Bone marrow (tissue), 2 donors: ENCODE measurements at places on chromosomes 7 and 10.

DNA sequence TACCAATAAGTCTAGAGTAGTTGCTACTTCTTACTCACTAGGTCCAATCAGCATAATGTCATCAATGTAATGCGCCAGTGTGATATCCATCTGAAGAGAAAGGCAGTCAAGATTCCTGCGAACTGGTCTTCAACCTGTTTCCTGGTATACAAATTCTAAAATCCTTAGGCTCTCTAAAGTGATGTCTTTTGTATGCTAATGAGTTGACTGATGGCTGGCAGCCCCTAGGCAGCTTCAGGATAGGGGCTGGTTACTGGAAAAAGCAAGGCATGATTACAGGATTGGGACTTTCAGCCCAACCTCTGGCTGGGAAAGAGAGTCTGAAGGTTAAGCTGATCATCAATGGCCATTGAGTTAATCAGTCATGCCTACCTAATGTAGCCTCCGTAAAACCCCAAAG, 250.2 kb upstream of the PTER start:
- no peak for DNase-seq

- no peak for DNase-seq
Measured at GRCh38 chr10:83612050-83612449, 527.3 kb upstream of the GHITM start.

- DNase-seq: no peak
Measured at GRCh38 chr10:17019696-17020095, 109.9 kb downstream of the CUBN start.

DNA sequence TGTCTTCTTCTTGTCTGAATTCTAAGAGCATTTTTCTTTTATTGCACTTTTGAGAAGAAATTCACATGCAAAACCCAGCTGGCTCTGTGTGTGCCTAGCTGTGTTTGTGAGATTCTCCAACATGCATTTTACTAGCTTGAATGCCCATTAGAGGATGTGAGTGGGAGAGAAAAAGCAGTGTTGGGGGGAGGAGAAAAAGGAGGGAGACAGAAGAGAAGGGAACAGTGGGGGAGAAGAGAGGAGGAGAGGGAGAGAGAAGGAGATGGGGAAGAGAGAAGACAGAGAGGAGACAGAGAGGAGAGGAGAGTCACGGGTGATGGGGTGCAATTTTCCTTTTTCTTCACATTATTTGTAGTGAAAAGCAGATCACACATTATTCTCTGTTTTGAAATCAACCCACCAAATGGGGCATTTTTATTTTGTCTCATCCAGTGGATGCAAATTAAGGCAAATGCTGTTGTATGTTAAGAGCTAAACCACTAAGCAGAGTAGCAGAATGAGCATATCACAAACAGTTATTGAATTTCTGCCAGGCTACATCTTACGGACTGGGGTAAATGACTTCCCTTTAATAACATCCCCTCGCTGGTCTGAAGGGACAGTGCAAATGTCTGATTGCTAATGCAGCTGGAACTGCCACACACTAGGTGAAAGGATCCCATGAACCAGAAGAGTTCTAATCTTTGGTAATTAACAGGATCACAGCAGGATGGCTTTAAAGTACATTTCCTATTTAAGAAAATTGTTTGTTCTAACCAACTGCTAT, 849 bp downstream of the LRRN3 start:
- DNase-seq: no peak

GRCh38 chr10:110966146-110966545, 46.7 kb downstream of the SHOC2 start:
- no peak for DNase-seq

DNA sequence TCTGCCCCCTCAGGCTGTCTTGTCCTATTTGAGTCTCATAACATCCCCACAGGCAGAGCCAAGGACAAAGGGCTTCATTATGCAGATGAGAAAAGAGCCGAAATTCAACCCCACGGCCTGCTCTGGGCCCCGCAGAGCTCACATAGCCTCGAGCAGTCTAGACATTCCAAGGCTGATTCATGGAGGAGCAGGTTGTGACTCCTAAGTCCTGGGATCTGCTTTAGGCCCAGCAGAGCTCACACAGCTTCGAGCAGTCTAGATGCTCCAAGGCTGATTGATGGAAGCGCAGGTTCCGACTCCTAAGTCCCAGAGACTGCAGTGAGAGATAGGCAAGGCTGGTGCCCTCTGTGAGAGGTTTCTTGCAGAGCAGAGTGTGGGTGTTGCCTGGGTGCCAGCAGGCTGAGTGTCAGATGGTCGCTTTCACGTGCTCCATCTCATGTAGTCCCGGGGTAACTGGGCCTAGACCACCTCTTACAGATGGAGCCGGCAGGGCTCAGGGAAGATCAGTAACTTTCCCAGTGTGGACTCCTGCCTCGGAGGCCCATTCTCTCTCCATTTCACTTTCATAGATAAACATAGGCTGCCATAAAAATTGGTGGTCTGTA, 436.1 kb upstream of the FOXK1 start:
- DNase-seq: no peak

DNA sequence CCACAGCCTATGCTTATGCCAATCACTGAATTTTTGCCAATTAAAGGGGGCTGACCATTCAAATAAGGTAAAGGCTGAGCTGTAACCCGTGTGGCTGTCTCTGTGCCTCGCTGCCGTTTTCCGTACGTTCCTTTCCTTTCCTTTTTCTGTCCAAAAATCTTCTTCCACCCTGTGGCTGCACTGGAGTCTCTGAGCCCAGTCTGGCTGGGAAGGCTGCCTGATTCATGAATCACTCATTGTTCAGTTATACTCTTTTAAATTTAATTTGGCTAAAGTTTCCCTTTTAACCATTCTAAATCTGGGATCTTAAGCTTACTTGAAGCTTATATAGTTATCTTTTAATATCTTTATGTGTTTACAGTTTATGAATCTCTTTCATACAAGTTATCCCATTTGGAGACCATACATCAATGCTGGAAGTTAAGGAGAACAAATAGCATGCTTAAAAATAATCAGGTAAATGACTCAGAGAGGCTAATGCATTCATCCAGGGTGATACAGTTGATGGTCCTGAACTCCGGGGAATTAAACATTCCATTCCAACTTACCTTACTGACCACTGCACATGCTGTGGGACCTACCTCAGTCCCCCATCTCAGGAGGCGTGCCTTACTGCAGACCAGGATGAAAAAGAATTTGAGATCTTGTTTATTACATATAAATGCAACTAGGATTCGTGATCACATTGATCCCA, 385.3 kb upstream of the ADARB2 start:
- no peak for DNase-seq

GRCh38 chr10:129320340-129320739, 146.7 kb upstream of the MGMT start:
- no peak for DNase-seq

DNA sequence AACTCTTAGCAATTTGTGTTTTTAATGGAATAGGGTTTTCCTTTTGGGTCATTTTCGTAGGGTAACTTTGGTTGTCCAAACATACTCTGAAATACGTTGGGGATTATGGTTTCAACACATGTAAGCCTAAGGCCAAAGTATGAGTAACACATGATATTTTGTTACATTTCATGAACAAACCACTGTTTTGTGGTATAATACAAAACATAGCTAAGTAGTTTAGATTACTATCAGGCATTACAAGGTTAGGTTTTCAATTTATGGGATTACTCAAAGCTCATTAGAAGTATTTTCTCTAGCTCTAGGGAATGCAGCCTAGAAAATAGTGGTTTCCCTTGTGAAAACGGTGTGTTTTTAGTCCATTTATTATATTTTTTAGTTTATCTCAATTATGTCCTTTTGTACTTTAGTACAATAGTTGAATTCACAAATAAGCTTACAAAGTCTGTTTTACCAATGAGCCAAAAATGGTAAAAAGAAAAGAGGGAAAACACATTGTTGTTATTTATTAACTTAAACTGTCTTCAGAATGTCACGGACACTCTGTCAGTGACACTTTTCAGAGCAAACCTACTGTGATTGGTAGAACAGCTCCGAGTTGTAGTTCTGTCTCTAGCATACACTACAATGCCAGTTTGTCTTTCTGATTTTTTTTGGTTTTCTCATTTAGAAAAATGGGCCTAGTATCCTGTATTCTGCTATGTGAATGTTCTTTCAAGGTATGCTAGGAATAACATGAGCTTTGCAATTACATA, 473.7 kb downstream of the SUGCT start:
- no peak for DNase-seq

DNA sequence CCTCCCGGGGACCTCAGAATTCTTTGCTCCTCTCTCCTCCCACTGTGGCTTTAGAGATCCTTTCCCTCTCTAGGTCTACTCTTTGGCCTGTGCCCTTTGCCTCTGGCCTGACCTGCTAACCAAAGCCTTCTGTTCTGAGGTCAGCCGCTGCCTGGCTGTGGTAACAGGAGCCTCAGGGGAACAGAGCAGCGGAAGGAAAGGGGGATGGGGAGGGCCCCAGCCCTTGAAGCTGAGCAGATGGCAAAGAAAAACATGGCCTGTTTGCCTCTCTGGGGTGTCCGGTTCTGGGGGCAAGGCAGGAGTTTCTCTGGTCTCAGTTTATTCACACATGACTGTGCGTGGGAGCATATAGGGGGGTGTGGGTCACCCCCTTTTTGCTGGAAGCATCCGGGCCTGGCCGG, 28.2 kb downstream of the COL26A1 start:
- no peak for DNase-seq
